ENCODE measurements at places on chromosomes 5 and 9.

DNA sequence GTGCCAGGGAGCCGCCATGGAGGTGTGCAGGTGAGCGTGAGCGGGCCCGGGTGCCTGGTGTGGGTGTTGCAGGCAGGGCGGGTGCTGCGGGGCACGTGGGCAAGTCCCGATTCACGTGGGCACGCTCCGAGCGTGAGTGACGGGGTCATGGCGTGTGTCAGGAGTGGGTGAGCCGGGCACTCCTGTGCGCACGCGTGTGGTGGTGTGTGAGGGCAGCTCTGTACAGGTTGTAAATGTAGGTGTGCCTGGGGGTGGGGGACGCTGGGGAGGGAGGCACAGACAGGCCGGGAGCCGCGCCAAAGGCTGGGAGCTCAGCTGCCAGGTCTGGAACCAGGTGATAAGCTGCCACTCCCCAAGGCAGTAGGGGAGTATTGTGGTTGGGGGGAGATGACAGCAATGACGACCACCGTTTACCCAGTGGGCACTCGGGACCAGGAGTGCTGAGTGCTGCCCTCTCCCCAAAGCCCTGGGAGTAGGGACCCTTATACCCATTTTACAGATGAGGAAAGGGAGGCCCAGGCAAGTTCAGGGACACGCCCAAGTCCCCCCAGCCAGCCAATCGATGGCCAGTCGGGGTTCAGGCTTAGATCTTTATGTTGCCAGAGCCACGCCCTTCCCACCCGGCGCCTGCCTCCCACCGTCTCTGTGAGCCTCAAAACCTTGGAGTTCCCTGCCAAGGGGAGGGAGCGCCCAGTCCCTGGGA, 9.6 kb downstream of the NCS1 start:
- DNase-seq, result no peak

GRCh38 chr5:132687995-132688394, 14.2 kb downstream of the IL4 start:
- no peak for DNase-seq

GRCh38 chr5:169862391-169862811, 117.9 kb downstream of the INSYN2B start:
- no peak for DNase-seq

DNA sequence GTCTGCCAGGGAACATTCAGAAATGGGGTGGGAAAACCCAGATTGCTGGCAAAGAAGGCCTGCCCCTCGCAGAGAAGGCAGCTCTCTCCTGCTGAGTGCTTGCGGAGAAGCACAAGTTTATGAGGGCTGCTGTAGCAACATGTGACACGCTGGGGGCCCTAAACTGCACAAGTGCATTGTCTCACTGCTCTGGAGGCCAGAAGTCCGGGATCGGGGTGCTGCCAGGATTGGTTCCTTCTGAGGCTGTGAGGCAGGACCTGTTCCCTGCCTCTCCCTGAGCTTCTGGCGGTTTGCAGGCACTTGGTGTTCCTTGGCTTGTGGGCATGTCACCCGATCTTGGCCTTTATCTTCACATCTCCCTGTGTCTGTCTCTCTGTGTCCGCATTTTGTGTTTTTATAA, 75.6 kb upstream of the NEURL1B start:
- no peak for DNase-seq

GRCh38 chr5:108523360-108523759, 141.5 kb upstream of the FBXL17 start:
- DNase-seq, result no peak

- no peak for DNase-seq
Measured at GRCh38 chr9:26260238-26260637, 582.0 kb upstream of the TUSC1 start.

DNA sequence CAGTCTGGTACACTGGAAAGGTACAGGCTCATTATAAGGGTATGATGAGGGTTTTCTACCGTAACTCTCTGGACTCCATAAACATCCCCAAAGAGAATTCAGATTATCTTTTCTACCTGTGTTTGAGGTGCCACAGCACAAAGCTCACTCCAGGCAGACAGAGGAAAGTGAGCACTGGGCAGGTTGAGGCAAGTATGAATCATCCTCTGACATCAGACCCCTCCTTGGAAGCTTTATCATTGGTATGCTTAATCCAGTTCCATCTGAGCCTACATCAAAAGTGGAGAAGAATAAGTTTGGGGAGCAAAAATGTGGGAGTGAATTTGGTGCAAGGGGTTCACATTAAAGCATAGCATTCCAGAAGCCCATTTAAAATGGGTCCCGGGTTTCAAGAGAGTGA, 21.7 kb downstream of the C9orf152 start:
- no peak for DNase-seq

DNA sequence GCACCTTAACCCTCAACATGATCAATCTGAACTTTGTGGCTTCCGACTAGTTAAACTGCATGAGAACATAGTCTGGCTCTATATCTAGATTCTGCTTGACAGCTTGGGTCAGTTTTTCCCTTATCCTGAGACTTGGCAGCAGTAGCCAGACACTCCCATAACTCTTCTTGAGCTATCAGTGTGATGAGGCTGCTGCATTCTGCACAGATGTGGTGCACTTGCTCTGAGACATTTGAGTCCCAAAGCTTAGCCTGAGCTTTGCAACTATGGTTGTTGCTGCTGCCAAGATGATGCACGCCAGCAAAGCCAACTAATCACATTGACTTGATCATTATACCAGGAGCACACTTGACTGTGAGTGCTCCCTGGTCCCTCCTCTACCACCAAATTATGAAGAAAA, 36.2 kb downstream of the MOCS2 start:
- no peak for DNase-seq

- DNase-seq, result no peak
Measured at GRCh38 chr5:83306572-83307241, 164.8 kb upstream of the VCAN start.

DNA sequence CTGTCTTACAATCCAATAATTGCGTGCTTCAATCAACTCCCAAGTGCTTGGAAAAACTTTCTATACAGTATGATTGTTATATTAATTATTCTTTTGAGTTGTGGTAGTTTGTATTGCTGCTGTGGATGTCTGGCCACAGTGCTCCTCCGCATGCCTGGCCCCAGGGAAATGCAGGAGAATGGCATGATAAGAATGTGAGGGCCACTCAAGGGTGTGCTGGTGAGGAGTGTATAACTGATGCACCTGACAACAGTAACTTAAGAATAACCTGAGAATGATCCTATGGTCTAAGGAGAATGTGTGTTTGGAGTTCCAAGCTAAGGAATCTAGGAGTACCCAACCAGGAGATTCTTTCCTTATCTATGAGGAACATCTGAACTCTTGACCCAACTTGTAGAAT, 152.9 kb upstream of the APC start:
- DNase-seq, result no peak

DNA sequence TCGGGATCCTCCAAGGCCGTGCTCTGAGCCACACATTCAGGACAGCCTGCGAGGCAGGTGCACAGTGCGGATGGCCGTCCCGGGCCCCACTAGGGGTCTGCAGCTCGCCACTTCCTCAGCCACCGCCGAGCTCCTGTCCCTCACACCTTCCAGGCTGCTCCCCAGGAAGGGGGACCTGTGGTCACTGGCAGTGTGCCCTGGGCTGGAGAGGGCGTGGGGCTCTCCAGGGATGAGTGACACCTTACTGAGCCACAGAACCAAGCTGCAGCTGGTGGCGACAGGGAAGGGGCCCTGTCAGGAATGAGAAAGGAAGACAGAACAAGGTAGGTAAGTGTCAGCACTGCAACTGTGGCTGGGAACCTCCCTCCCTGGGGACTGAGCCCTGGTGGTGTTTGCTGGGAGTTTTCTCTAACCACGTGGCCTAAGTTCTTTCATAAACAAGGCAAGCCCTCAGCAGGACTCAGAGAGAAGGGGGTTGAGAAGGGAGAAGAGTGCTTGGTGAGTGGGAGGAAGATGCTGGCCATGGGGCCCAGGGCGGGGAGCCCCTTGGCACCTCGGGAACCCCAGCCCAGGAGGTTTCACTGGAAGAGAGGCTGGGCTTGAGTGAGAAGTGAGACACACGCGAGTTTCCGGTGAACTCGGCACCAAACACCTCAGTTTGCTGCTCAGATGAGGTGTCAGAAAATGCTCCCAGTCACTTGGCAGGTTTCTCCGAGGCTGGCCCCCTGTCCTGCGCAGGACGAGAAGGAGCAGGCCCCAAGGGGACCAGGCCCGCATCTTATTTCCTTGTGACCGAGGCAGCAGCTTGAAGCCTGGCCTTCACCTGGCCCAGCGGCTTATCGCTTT, 5.2 kb downstream of the IL13 start:
- no peak for DNase-seq

DNA sequence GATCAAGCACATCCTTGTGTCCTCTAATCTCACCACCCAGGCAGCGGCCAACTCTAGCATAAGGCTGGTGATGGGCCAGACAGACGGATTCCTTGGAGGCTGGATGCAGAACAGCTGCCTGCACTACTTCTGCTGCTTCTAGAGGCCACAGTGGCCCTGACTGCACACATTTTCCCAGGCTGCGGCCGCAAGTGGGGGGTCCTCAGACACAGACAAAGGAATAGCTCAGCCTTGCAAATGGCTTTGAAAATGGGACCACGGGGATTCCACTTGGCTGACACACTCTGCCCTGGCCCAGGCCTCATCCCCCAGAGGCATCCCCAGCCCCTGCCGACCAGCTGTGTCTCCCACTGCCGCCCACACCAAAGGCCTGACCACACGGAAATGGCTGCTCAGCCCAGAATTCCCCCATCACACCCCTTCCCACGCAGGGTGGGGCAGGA, 540.8 kb downstream of the BNC2 start:
- no peak for DNase-seq

- DNase-seq, result no peak
Measured at GRCh38 chr5:56922922-56923321, 13.5 kb downstream of the SETD9 start.

- no peak for DNase-seq
Measured at GRCh38 chr9:16623989-16624743, 246.3 kb downstream of the BNC2 start.

- no peak for DNase-seq
Measured at GRCh38 chr5:107576736-107577393, 93.9 kb downstream of the EFNA5 start.
